ENCODE measurements at places on chromosomes 7 and 10.

DNA sequence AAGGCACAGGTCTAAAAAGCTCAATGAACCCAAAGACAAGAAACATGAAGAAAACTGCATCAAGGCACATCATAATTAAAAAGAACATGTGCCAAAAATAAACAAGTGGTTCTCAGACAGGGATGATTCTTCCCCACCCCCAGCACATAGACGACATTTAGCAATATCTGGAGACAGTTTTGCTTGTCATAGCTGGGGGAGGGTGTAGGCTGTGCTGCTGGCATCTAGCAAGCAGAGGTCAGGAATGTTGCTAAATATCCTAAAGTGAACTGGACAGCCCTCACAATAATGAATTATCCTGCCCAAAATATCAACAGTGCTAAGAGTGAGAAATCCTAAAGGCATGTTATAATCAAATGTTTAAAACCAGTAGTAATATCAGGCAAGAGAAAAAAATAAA, 122.6 kb downstream of the MICU1 start:
- DNase-seq = peak; percentile 74

- no peak for DNase-seq
These were observed 5.5 kb downstream of the OPN4 start for GRCh38 chr10:86659721-86660453.

DNA sequence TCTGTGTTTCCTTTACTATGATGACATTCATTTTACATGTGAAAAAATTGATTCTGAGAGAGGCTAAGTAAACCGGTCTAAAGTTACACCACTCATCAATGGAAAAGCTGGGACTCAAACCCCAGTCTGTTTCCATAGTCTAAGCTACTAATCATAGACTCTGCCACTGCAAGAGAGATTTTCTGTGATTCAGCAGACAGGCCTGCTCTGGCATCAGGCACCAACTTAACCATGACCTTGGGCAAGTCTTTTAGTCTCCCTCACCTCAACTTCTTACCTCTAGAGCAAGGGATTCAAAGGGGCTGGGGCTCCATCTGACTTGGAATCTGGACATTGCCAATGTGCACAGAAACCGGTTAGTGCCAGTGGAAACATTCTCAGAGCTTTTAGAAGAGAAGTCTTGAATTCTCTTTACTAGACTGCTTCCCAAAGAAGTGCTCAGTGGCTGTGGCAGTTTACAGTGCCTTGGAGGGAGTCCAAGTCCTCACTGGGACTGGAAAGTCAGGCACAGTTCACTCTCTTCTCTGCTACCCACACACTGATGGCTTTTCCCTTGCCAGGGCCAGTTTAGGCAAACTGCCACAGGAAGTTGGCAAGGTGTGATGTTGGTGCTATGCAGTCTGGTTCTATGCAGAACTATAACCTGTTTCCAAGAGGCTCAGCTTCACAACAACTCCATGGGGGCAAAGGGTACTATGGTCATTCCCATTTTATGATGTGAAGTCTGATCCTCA, 4.5 kb upstream of the BLNK start:
- no peak for DNase-seq

DNA sequence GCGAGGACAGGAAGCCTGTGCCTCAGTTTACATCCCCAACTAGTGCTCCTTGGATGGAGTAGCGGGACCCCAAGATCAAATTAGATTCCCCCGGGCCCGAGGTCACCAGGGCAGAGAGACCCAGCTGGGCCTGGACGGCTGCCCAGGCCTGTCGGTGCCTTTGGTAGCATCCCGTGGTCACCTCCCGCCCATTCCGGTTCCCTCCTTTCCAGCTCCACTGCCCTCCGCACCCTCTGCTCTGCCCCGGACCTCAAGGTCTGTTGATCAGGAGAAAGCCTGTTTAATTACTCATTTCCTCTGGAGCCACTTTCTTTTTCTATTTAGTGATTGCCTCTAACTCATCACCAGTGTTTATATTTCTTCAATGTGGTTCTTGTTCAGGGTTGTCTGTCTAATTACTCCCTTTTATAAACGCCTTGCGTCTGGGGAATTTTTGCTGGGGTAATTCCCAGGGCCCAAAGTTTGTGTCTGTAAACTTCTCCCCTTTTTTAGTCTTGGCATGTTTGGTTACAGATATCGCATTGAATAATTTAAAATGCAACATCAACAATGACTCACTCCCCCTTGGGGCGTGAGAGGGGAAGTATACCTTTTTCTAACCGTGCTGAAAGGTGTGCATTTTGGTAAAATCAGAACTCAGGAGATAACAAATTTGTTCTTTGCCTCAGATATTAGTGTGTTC, 1.9 kb downstream of the FOXK1 start:
- peak; percentile 79 for DNase-seq

DNA sequence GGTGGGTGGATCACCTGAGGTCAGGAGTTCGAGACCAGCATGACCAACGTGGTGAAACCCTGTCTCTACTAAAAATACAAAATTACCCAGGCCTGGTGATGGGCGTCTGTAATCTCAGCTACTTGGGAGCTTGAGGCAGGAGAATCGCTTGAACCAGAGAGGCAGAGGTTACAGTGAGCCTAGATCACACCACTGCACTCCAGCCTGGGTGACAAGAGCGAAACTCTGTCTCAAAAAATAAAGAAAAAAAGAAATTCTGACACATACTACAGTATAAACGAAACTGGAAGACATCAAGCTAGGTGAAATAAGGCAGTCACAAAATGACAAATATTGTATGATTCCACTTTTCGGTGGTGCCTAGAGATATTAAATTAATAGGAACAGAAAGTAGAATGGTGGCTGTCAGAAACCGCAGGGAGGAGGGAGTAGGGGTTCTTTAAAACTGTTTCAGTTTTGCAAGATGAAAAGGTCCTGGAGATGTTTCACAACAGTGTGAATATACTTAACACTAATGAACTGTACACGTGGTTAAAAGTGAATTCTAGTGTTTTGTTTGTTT, 23.2 kb downstream of the PILRA start:
- DNase-seq = no peak

DNA sequence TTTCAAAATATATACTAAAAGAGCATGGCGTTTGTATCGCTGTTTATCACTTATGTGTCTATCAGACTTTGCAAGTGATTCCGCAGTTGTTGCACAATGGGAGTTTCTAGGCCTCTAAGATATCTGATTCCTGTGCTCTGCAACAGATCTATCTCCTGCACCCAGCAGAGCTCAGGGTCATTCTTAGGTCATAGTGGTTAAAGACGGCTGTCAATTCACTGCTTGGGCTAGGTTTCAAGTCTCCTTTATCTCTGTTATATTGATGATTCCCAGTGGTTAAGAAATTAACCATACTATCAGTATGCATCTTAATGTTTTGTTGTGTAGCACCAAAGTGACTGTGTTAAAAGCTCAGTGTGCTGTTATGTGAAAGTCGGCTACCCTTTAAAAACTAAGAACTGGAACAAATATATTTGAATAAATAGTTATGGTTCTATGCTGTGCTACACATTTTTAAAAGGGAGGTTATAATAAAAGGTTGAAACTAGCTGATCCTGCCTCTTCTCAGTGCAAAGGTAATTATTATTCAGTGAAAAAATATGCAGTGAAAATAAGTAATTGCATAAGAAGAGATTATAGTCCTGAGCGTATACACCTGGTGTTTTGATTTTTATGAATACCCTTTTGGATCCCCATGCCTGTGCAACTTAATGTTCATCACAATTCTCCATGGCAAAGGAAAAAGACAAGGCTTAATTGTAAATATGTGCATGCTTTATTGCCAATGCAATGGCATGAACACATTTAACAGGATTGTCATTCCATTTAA, 24.0 kb downstream of the HOXA1 start:
- no peak for DNase-seq

DNA sequence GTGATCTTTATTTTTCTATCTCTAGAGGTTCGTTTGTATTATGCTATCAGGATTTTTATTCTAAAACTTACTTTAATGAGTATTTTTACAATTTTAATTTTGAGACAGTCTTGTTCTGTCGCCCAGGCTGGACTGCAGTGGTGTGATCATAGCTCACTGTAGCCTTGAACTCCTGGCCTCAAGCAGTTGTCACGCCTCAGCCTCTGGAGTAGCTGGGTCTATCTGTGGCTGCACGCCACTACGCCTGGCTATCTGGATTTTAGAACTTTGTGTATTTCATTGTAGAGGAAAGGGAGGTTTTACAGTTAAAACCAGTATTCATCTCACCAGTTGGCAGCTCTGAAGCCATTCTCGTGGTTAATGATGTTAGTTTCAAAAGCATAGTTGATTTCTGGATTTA, 25.9 kb downstream of the DNAJB6 start:
- no peak for DNase-seq

GRCh38 chr7:142348100-142348499, 90.2 kb upstream of the PRSS58 start:
- no peak for DNase-seq

All from EL (cell line).